Hematopoietic multipotent progenitor cell treated with erythropoietin and hydrocortisone succinate and interleukin-3 and kit ligand, for 15 days (in vitro differentiated cells): ENCODE measurements at places on chromosomes 12 and 14.

GRCh38 chr14:106883218-106883692 lies 1356.9 kb downstream of the TMEM121 start:
- DNase-seq, result peak; percentile 49

DNA sequence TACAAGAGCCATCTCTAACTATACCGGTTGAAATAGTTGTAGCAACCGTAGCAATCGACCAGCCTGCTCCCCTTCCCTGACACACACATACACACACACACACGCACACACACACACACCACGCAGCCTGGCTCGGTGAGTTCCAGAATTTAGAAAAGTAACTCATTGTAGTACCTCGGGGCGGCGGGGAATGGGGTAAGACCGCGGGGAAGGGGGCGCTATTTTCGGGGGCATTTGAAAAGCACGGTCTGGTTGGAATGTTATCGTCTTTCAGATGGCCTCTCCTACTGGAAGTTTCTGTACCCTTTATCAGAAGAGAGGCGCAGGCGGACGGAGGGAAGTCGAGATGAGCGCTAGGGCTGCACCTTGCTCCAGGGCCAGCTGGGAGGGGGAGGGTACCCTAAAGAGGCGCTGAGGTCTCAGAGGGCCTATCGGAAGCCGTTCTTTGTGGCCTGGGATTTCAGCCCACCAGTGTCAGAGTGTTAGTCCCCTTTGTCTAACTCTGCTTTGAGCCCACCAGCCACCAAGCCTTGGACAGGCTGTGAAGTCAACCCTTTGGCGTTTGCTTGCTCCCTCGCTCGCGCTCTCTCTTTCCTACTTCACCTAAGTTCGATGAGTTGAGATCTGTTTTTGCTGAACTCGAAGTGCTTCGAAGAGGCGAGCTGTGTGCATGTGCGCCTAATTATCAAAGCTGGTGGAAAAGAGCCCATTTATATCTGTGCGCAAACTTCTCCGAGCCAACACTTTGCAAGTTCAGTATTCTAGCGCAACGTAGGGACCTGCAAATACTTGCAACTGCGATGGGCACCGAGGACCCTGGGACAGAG lies 837 bp downstream of the COL2A1 start:
- no peak for DNase-seq

GRCh38 chr12:78249578-78249977 lies 418.9 kb downstream of the NAV3 start:
- DNase-seq, result no peak

GRCh38 chr14:70619708-70620107 lies 19.3 kb upstream of the MED6 start:
- DNase-seq, result no peak

DNA sequence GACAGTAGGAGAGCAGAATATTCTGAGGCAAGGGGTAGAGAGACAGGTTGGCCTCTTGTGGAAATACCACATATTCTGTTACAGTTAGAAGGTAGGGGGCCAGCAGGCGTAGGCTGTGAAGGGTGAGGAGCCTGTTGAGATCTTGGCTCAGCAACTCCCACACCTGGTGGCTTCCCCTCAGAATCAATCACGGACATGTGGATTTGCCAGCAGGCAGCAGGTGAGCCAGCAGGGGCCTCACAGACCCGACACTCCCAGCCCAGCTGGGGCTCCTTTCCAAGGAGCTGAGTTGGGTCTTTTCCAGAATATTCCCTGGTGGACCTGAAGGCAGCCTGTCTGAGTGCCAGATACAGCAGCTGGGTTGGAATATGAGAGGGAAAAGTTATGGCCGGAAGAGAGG lies 150.0 kb upstream of the CRY1 start:
- no peak for DNase-seq

- no peak for DNase-seq
These were observed 271.4 kb downstream of the NAV3 start for GRCh38 chr12:78101946-78102635.
